Activated naive CD8-positive, alpha-beta T cell treated with anti-CD3 and anti-CD28 coated beads for 36 hours (primary cell): ENCODE measurements at places on chromosomes 2 and 18. TPM values are rescaled to one million over a fixed set of nuclear protein-coding genes. Genes with fewer than 3 reads are reported as not detected.

DNA sequence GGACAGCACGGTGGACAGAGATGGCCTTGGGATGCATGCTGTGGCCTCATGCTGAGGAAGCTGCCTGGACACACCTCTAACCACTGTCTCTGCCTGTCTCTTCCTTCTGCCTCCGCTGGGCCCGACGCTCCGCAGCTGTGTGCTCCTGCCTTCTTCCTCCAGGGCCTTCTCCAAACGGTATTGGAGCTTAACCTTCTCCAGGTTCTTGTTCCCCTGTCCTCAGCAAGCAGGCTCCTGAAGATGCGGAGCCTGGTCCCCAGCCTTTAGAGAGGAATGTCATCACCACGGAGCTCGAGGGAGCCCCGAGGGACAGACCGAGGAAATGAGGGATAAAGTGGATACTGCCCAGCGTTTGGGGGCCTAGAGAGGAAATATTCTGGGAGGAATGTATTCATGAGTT, 155.1 kb downstream of the DYSF start:
- DNase-seq, result no peak
- no peak overlapping the region for H3K4me3 ChIP-seq
- no peak overlapping the region for H3K27ac ChIP-seq

DNA sequence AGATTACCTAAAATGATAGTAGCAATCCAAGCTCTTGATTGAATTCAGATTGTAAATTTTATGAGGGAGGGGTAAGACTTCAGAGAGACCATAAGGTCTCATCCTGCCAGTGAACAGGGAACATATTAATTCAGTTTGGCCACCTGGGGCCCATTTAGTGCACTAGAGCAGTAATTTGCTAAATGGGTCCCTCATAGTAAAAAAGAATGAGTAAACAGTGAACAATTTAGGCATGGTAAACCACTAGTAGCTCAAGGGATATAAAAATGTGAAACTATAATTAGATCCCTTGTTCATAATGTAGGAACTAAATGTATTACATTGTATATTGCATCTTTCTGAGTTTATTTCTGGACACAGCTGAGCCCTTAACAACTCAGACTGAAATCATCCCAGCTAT, 4.9 kb upstream of the PHLPP1 start:
- H3K27ac ChIP-seq, result no peak overlapping the region
- H3K27me3 ChIP-seq, result no peaks in the 10 kb centered on the region
- no peak overlapping the region for H3K4me3 ChIP-seq
- H3K4me1 ChIP-seq, result peaks cover 5% of the 10 kb centered on the region
- no peaks in the 10 kb centered on the region for H3K36me3 ChIP-seq

GRCh38 chr18:3262234-3263131, 550 bp downstream of the MYL12B start:
- no peaks in the 10 kb centered on the region for H3K27me3 ChIP-seq
- peak; percentile 45 for DNase-seq
- H3K4me1 ChIP-seq, result peaks cover 63% of the 10 kb centered on the region
- peak overlapping the region; percentile 97 for H3K4me3 ChIP-seq
- peaks cover 36% of the 10 kb centered on the region for H3K36me3 ChIP-seq

DNA sequence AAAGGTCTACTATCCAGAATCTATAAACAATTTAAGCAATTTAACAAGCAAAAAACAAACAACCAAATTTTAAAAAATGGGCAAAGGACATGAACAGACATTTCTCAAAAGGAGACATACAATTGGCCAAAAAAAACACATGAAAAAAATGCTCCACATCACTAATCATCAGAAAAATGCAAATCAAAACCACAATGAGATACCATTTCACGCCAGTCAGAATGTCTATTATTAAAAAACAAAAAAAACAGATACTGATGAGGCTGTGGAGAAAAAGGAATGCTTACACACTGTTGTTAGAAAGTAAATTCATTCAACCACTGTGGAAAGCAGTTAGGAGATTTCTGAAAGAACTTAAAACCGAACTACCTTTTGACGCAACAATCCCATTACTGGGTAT, 66.4 kb upstream of the SESTD1 start:
- H3K27me3 ChIP-seq, result peaks cover 13% of the 10 kb centered on the region
- H3K4me3 ChIP-seq, result no peak overlapping the region
- no peak for DNase-seq
- no peaks in the 10 kb centered on the region for H3K4me1 ChIP-seq
- no peak overlapping the region for H3K27ac ChIP-seq

DNA sequence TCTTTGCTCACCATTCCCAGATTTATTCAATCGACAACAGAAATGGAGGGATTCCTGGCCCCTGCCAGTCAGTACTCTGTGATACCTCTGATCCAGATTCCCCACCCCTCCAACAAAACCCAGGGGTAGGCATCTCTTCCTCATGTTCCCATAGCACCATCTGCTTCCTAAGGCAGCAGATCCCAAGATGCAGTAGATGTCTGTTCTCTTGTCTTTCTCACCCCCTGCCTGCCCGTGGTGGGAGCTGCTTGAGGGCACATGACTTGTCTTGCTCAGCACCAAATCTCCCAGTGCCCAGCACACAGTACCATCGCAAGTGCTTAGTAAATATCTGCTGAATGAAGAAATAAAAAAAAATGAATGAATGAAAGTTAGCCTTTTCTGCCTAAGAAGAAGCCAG, 98.2 kb downstream of the ZBTB7C start:
- no peak for DNase-seq
- no peak overlapping the region for H3K27ac ChIP-seq
- no peak overlapping the region for H3K4me3 ChIP-seq
- H3K27me3 ChIP-seq, result peaks cover 20% of the 10 kb centered on the region
- no peaks in the 10 kb centered on the region for H3K36me3 ChIP-seq

GRCh38 chr2:56613254-56613653, 429.5 kb downstream of the CCDC85A start:
- no peaks in the 10 kb centered on the region for H3K27me3 ChIP-seq
- H3K4me3 ChIP-seq, result no peak overlapping the region
- no peak overlapping the region for H3K27ac ChIP-seq

- peak overlapping the region; percentile 59 for H3K27ac ChIP-seq
- H3K36me3 ChIP-seq, result peaks cover 55% of the 10 kb centered on the region
- peaks cover 42% of the 10 kb centered on the region for H3K4me1 ChIP-seq
- no peaks in the 10 kb centered on the region for H3K27me3 ChIP-seq
Observed at GRCh38 chr2:42296226-42296625, 64.8 kb downstream of the COX7A2L start.

GRCh38 chr2:15391751-15392150, 169.4 kb downstream of the NBAS start:
- H3K36me3 ChIP-seq, result peaks cover 13% of the 10 kb centered on the region
- H3K27me3 ChIP-seq, result no peaks in the 10 kb centered on the region
- no peak overlapping the region for H3K4me3 ChIP-seq
- peaks cover 2% of the 10 kb centered on the region for H3K4me1 ChIP-seq
- H3K27ac ChIP-seq, result no peak overlapping the region

- DNase-seq, result no peak
- peaks cover 6% of the 10 kb centered on the region for H3K27me3 ChIP-seq
- no peaks in the 10 kb centered on the region for H3K4me1 ChIP-seq
- no peaks in the 10 kb centered on the region for H3K36me3 ChIP-seq
- H3K4me3 ChIP-seq, result no peak overlapping the region
Observed at GRCh38 chr2:201960305-201960704, 73.3 kb upstream of the FZD7 start.

- H3K36me3 ChIP-seq, result peaks cover 29% of the 10 kb centered on the region
- H3K4me1 ChIP-seq, result no peaks in the 10 kb centered on the region
- H3K4me3 ChIP-seq, result no peak overlapping the region
- H3K27ac ChIP-seq, result peak overlapping the region; percentile 29
- no peak for DNase-seq
Observed at GRCh38 chr18:9243029-9243428, 91.5 kb upstream of the TWSG1 start.

GRCh38 chr2:12554224-12555011, 162.3 kb upstream of the TRIB2 start:
- H3K27me3 ChIP-seq, result no peaks in the 10 kb centered on the region
- H3K27ac ChIP-seq, result peak overlapping the region; percentile 83
- H3K4me3 ChIP-seq, result no peak overlapping the region
- no peaks in the 10 kb centered on the region for H3K36me3 ChIP-seq

- peaks cover 58% of the 10 kb centered on the region for H3K4me1 ChIP-seq
- H3K4me3 ChIP-seq, result peak overlapping the region; percentile 37
- peaks cover 20% of the 10 kb centered on the region for H3K36me3 ChIP-seq
- DNase-seq, result no peak
Observed at GRCh38 chr2:101788995-101789970, 91.8 kb downstream of the MAP4K4 start.

DNA sequence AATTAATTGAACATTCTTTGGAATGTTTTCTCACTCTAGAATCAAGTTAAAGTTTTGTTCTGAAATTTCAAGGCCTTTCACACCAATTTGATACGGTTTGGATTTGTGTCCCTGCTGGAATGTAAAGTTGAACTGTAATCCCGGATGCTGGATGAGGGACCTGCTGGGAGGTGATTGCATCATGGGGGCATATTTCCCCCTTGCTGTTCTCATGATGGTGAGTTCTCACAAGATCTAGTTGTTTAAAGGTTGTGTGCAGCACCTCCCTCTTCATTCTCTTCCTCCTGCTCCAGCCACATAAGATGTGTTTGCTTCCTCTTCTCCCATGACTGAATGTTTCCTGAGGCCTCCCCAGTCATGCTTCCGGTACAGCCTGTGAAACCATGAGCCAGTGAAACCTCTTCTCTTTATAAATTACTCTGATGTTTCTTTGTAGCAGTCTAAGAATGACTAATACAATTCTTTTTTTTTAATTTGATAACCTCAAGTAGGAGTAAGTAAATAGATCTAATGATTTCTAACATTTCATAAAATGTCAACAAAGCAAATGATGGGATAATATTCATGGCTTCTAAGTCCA, 144.2 kb upstream of the CDH7 start:
- H3K4me1 ChIP-seq, result no peaks in the 10 kb centered on the region
- no peak for DNase-seq
- H3K27me3 ChIP-seq, result no peaks in the 10 kb centered on the region
- H3K36me3 ChIP-seq, result no peaks in the 10 kb centered on the region

DNA sequence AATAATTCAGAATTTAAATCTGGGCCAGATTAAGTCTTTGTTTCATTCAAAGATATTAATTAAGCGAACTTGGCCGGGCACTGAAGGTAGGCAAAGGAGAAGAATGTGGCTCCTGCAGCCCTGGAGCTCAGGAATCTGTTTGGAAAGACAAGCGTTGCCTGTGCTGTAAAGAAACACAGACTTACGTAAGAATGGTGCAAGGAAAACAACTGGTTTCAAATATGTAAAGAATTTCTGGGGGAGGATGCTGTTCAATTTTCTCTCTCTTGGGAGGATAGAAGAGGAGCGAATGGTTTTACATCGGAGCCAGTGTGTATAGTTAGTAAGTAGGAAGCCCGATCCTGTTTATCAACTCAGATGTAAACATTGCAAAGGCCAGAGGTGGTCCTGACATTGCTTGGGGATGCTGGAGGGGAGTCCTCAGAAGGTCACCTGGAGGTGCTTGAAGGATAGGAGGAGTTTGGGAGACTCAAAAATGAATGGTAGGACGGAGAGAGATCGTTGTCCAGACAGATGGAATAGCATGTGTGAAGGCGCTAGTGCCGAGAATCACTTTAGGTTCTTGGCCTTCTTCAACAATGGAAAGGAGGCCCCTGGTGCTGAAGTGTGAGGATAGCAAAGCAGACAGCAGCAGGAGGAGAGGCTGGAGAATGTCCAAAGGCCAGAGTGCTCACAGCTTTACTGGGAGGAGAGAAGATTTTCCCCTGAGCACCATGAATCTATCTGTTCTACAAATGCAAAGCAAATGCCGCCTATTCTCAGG, 456.1 kb downstream of the LPIN1 start:
- no peaks in the 10 kb centered on the region for H3K36me3 ChIP-seq
- no peak overlapping the region for H3K27ac ChIP-seq
- no peak overlapping the region for H3K4me3 ChIP-seq
- no peaks in the 10 kb centered on the region for H3K4me1 ChIP-seq

- H3K4me1 ChIP-seq, result peaks cover 3% of the 10 kb centered on the region
- no peak overlapping the region for H3K4me3 ChIP-seq
- no peaks in the 10 kb centered on the region for H3K27me3 ChIP-seq
- no peak overlapping the region for H3K27ac ChIP-seq
Observed at GRCh38 chr2:202429164-202429980, 53.2 kb downstream of the BMPR2 start.

GRCh38 chr2:242038928-242039341, 169.4 kb downstream of the RTP5 start:
- no peak overlapping the region for H3K27ac ChIP-seq
- no peak for DNase-seq
- H3K27me3 ChIP-seq, result peaks cover 15% of the 10 kb centered on the region
- no peaks in the 10 kb centered on the region for H3K4me1 ChIP-seq
- H3K36me3 ChIP-seq, result no peaks in the 10 kb centered on the region
- no peak overlapping the region for H3K4me3 ChIP-seq

GRCh38 chr2:8378016-8378810, 303.6 kb upstream of the ID2 start:
- H3K36me3 ChIP-seq, result no peaks in the 10 kb centered on the region
- no peak overlapping the region for H3K4me3 ChIP-seq
- no peak overlapping the region for H3K27ac ChIP-seq
- peaks cover 16% of the 10 kb centered on the region for H3K27me3 ChIP-seq
- DNase-seq, result no peak

GRCh38 chr2:86807468-86808275, 17.0 kb upstream of the CD8A start:
- no peaks in the 10 kb centered on the region for H3K27me3 ChIP-seq
- peaks cover 38% of the 10 kb centered on the region for H3K36me3 ChIP-seq
- H3K4me3 ChIP-seq, result peak overlapping the region; percentile 92
- H3K27ac ChIP-seq, result peak overlapping the region; percentile 89
- peaks cover 51% of the 10 kb centered on the region for H3K4me1 ChIP-seq

GRCh38 chr2:51633073-51633472, 601.1 kb upstream of the NRXN1 start:
- H3K4me1 ChIP-seq, result no peaks in the 10 kb centered on the region
- no peaks in the 10 kb centered on the region for H3K27me3 ChIP-seq
- H3K4me3 ChIP-seq, result no peak overlapping the region

DNA sequence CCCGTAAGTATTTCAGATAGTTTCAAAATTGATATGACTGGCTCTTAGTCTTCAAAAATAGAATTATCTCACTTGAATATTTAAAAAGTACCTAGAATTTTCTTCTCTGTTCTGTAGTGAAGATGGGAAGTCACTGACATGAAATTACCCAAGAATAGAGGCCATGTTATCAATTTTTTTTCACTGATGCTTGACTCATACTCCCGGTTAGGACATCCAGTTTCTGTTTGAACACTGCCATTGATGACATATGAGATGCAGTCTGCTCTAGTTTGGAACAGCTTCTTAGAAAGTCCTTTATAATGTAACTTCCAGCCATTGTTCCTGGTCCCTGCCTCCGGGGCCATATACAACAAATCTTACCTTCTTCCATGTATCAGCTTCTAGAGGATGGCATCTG, 26.0 kb downstream of the MAP3K20 start:
- H3K27ac ChIP-seq, result no peak overlapping the region
- no peak overlapping the region for H3K4me3 ChIP-seq
- peaks cover 10% of the 10 kb centered on the region for H3K4me1 ChIP-seq
- no peak for DNase-seq
- H3K36me3 ChIP-seq, result no peaks in the 10 kb centered on the region

GRCh38 chr2:228374741-228375140, 193.3 kb upstream of the SPHKAP start:
- no peak overlapping the region for H3K4me3 ChIP-seq
- H3K27me3 ChIP-seq, result no peaks in the 10 kb centered on the region
- DNase-seq, result no peak
- H3K4me1 ChIP-seq, result no peaks in the 10 kb centered on the region
- H3K27ac ChIP-seq, result no peak overlapping the region

GRCh38 chr2:112006076-112006410, 49.0 kb upstream of the TMEM87B start:
- peaks cover 6% of the 10 kb centered on the region for H3K4me1 ChIP-seq
- no peak for DNase-seq
- peaks cover 3% of the 10 kb centered on the region for H3K27me3 ChIP-seq

The LRRC30 gene
- not detected for total RNA-seq

The CCDC178 gene
- total RNA-seq, result not detected

The MARCHF4 gene
- not detected for total RNA-seq

The ADGRF3 gene
- 5.2 TPM for total RNA-seq

The MDH1B gene
- 1.1 TPM for total RNA-seq

The IL1F10 gene
- not detected for total RNA-seq

The GKN1 gene
- total RNA-seq, result not detected

The NDC80 gene
- 81.6 TPM for total RNA-seq

The G6PC2 gene
- not detected for total RNA-seq
